ENCODE measurements at places on chromosomes 2 and 18.

DNA sequence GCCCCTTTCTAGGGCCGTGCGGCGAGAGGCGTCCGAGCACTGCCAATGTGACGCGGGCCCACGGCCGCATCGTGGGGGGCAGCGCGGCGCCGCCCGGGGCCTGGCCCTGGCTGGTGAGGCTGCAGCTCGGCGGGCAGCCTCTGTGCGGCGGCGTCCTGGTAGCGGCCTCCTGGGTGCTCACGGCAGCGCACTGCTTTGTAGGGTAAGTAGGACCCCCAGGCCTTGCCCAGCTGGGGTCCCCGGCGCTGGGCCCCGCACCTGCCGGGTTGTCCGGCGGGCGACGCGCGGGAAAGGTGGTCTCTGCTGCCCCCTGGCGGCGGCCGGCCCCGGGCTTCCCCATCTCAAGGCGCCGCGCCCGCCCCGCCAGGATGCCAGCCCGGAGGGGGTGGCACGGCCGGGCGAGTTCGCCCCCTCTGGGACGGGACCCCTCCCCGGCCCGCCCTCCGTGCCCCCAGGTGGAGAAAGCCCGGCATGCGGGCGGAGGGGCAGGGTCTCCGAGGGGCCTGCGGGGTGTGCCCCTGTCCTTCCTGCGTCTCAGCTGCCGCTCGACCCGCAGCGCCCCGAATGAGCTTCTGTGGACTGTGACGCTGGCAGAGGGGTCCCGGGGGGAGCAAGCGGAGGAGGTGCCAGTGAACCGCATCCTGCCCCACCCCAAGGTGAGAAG is 1.9 kb downstream of the PRSS56 start:
- peak; percentile 63 for DNase-seq

DNA sequence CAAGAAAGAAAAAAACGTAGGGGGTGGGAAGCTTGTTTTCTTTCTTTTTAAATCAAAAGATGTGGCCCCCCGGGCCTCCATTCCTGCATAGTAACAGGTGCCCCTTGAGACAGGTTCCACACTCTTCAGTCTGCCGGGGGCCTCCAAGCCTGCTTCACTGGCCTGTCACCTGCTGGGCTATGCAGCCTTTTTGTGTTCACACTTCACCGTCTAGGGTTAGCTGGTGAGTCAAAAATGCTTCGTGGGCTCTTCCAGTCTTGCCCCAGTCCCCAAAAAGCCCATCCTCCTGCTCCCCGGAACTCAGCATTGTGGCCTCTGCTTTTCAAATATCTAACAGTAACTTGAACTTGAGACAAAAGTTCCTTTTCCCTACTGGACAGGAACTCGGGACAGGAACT is 67.9 kb downstream of the POLR1A start:
- no peak for DNase-seq

GRCh38 chr2:157782057-157782845 is 93.9 kb downstream of the ACVR1 start:
- peak; percentile 30 for DNase-seq

DNA sequence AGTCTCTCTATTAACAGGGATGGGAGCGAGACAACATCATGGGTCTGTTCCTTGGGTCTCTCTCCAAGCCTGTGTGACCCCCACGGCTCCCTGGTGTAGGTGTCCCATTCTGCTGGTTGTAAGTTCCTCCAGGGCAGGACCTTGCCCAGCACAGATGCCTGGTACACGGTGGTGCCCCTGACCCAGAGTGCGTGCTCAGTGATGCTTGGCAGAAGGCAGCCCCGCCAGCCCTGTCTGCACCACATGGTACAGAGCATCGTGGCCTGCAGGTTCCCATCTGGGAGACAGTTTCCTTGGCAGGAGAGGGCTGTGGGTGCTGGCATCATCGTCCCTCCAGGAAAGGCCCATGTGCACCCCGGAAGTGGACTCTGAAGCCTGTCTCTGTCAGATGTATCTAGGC is 249.0 kb downstream of the KLHL29 start:
- no peak for DNase-seq

DNA sequence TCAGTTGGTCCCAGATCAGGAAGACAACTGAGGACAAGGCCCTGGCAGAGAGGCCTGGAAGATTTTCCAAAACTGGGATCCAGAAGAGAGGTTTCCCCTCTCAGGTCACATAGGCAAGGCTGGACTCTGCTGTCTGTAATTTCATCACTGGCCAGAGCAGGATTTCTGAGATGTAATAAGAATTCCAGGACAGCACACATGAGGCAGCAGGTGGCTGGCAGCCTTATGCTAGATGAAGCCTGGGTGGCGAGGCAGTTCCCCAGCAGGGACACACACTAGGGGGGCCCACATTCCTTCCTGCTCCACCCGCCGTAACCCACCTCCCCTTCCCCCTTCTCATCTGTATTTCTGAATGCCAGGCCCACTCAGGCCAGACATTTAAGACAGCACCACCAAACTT is 98.6 kb downstream of the HNRNPLL start:
- DNase-seq, result no peak

DNA sequence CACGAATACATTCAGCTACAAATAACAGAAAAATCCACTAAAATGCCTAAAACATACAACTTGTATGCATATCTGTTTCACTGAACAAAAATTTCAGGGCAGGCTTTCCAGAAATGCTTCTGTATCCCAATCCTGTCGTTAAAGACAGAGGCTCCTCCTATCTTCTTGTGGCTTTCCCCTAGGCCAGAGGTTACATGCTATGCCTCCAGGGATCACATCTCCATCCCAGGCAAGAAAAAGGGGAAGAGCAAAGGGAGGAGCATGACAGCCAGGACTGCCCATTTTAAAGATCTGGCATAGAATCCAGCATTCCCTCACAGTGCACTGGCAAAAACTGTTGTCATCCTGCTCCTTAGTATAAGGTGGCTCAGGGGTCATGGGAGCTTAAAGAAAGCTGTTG is 268.7 kb upstream of the SETBP1 start:
- DNase-seq, result no peak

GRCh38 chr2:45382744-45383143 is 228.3 kb downstream of the SRBD1 start:
- no peak for DNase-seq

DNA sequence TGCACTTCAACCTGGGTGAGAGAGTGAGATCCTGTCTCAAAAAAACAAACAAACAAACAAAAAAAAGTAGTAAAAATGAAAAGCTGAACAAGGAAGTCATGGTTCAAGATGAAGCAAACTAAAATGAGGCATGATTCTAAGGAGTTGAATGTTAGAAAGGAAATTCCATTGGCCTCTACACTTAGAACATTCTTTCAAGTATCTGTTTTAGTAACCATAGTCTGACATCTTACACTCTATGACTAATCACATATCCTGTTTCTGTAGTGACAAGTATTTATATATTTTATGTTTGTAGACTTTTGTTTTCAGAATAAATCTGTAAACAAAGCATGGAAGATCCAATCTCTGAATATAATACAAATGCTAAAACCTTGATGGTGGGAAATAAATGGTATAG is 164.1 kb downstream of the KIAA1328 start:
- no peak for DNase-seq

GRCh38 chr2:69744456-69744855 is 2.5 kb downstream of the ANXA4 start:
- DNase-seq, result no peak

DNA sequence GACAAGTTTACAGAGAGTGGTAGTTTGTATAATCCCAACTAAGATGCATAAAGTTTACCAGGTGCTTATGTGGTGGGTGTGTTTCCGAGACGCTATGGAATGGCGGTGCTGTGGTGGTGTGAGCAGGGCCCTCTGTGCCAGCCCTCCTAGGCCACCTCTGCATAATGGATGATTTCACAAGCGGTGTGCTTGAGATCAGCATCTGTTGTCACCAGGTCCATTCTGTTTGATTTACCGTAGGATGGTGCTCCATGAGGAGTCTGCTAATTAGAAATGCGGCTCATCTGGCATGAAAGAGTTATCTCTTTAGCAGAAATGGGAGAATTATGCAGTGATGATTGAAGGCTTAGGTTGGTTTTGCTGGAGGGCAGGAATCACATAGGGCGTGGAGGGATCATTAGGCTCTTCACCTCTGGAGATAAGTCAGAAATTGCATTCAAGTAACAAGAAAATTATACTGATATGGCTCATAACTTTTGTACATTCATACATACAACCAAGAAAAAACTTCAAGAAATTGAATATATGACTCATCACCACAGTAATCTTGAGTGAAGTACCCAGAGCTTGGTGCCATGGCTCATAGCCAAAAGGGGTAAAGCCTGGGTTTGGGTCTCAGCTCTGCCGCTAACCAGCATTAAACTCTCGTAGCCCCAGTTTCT is 41.4 kb downstream of the CRIM1 start:
- no peak for DNase-seq

DNA sequence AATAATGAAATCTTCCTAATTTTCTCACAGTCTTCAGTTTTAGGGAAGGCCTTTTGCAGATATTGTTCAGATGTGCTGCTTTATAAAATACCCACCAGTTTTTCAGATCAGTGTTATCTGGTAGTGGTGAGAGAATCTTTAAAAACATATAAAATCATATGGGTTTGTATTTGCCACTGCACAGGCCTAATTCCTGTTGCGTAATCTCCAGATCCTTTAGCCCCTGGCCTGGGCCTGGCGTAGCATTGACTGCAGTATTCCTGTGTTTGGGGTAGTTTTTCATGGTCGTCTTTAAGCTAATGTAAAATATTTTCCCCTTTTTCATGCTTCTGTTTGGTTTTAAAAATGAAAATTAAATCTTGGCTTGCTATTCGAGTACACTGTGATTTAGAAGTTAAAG is 43.2 kb downstream of the TSHZ1 start:
- peak; percentile 31 for DNase-seq

- no peak for DNase-seq
Observed at GRCh38 chr2:190094316-190094871, 31.9 kb upstream of the MSTN start.

DNA sequence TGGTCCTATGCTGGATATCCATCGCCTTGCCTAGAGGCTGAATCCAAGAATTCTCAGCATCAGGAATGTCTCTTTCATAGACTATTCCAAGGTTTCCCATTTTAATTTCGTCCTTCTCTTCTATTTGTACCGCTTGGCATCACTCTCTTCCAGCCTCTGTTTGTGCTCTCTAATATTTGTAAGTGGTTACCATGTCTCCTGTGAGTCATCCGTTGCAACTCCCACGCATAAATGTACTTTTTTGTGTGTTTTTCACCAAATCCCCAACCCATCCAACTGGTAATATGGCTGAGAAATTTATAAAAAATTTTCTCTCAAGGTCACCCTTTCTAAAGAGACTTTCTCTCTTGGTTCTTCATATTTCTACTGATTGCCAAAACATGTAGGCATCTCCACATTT is 21.8 kb downstream of the COLEC12 start:
- DNase-seq, result no peak

DNA sequence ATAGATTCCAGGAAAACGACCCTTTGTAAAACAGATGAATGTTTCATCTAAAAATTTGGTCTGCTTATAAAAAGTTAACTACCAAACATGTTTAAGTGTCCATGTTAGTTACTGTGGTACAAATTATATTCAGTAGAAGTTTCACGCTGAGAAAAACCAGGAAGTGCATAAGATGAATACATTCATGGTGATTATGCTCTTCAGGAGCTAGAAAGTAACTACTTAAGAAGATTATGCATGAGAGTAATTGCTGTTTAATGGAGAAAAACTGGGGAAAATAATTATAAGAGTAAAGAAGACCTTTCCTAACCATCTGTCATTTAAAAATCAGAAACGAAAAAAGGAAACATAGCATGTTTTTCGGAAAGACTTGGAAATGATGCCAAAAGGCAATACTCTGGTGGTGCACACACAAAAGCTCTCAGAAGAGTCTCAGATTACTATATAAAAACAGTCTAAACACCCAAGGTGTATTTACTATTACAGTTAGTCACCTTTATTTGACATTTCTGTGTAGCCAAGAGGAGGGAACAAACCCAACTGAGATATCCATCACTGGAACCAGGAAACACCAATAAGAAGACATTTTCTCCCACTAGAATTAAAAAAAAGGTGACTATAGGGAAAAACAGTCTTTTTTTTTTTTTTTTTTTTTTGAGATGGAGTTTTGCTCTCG is 38.8 kb upstream of the METTL21A start:
- no peak for DNase-seq

DNA sequence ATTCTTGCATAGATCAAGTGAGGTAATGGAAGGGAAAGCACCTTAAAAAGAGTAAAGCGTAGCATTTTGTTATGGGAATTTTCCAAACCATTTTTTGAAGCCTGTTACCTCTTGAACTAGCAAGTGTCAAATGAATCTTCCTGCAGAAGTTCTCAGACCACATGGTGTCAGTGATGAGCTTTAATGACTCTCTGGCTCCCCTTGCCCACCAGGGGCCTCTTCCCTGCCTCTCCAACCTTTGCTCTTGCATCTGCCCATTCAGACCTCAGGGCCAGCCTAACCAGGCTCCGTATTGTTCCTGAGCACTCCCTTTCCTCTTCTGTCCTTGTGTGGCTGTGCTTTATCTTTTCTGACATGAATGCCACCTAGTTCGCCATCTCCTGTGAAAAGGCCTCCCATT is 155.9 kb downstream of the DIS3L2 start:
- DNase-seq, result no peak

DNA sequence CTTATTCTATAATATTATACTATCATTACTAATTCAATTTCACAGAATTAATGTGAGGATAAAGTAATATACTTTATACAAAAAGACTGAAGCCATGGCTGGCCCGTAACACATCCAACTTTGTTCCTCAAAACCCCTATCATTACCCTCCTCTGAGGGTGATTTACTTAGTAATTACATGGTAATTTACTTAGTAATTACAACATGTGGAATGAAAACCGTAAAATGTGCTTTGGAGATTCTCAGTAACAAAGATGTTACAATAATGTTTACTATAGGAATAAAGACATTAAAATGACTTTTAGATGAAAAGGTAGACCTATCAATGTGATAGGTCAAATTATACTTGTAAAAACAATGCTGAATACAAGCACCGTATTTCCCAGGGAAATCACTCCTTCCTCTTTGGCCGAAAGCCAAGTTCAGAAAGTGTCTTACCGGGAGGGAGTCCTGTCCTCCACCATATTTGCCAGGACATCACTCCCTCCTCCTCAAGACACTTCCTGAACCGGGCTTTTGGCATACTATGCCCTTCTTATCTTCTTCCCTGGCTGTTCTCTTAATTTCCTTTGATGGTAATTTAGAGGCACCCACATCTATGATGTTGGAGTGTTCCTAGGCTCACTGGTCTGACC is 1047.8 kb downstream of the SOCS6 start:
- DNase-seq, result no peak

- no peak for DNase-seq
Observed at GRCh38 chr2:74528600-74529356, 728 bp downstream of the AUP1 start.
